Neural progenitor cell (in vitro differentiated cells): ENCODE measurements at places on chromosomes 2 and 18.

DNA sequence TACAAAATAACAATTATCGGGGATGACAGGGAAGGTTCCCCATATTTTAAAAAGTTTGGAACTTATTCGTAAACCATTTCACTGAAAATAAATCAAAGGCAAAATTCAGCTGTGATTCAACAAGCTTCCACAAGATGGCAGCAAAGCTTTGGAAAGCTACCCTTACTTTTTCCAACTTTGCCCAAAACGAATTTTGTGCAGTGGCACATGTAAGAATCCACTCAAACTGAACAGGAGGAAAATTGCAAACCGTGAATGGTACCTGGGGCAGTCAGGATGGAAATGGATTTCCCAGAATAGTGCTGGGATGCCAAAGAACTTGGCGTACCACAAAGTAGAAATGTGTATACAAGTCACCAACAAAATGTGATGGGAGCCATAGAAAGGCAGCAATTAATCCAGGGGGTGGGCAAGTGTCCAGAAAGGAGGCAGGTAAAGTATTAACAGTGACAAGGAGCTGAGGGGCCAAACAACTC lies 10.7 kb downstream of the RPL31 start:
- no peaks in the 10 kb centered on the region for H3K4me1 ChIP-seq
- no peaks in the 10 kb centered on the region for H3K27me3 ChIP-seq
- peaks cover 11% of the 10 kb centered on the region for H3K36me3 ChIP-seq
- H3K27ac ChIP-seq, result no peak overlapping the region
- no peak overlapping the region for H3K4me3 ChIP-seq

GRCh38 chr2:109160714-109161440 lies 31.9 kb downstream of the SH3RF3 start:
- no peaks in the 10 kb centered on the region for H3K36me3 ChIP-seq
- peaks cover 7% of the 10 kb centered on the region for H3K4me1 ChIP-seq
- H3K4me3 ChIP-seq, result no peak overlapping the region

DNA sequence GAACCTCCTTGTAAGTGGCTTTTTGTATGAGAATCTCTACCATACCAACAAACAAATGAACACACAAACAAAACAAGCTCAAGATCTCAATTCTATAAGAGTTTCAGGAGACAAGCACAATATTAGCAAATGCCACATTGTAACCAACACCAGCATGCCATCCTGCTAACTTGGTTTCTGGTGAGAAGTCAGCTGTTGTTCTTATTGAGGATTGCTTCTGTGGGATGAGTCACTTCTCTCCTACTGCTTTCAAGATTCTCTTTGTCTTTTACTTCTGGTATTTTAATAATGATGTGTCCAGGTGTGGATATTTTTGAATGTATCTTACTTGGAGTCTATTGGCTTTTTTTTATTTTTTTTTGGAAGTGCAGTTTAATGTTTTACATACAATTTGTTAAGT lies 131.7 kb downstream of the BCL2L11 start:
- H3K4me1 ChIP-seq, result no peaks in the 10 kb centered on the region
- no peak overlapping the region for H3K4me3 ChIP-seq
- no peak overlapping the region for H3K27ac ChIP-seq
- H3K36me3 ChIP-seq, result no peaks in the 10 kb centered on the region

GRCh38 chr2:230930928-230931555 lies 6.0 kb upstream of the GPR55 start:
- H3K27me3 ChIP-seq, result no peaks in the 10 kb centered on the region
- H3K36me3 ChIP-seq, result no peaks in the 10 kb centered on the region
- no peak for DNase-seq
- no peak overlapping the region for H3K27ac ChIP-seq

DNA sequence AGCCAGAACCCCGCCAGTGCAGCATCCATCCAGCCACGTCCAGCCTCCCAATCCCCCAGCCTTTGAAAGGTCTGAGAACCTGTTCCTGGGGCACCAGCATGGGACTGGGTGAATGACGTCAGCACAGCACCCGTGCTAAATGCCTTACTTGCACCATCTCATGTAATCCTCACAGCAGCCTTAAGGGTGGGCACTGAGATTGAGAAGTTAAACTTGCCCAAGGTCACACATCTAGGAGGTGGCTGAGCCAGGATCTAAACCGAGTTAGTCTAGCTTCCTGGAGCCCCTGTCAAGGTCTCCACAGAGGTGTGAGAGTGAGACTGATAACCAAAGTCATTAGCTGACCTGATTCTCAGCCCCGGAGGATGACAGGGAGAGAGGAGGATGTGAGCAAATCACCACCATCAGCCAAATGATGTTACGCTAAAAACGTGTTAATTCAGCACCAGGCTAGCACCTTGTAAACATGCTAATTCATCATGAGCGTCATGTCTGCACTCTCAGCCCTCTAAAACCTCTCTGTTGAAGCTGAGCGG lies 4.6 kb downstream of the CD8A start:
- no peaks in the 10 kb centered on the region for H3K36me3 ChIP-seq
- DNase-seq, result no peak
- H3K4me1 ChIP-seq, result peaks cover 7% of the 10 kb centered on the region
- no peak overlapping the region for H3K4me3 ChIP-seq
- H3K27me3 ChIP-seq, result peaks cover 56% of the 10 kb centered on the region

DNA sequence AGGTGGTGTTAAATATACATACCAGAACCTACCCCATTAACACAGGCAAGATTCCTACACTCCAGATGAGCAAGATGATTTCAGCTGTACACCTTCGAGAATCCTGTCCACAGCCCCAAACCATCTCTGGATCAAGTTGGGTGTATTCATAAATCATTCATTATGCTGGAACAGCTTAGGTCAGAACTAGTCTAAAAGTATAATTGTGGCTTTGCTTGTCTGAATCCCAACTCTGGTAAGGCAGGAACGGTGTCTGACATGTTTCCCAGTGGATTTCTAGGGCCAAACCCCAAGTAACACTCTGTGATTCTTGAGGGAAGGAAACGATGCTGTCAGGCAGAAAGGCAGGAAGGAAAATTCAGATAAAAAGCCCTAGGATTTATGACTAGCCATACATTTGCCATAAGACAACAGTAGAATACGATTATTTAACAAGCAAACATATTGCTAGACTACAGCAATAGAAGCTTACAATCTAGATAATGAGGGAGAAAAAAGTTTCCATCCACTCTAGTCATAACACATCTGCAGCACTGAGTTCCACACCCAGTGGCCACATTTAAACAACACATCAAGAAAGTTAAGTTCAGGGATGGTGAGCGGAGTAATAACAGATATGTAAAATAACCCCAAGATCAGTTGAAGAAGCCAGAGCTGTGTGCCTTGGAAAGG lies 444.8 kb downstream of the RND3 start:
- H3K27me3 ChIP-seq, result no peaks in the 10 kb centered on the region
- no peak overlapping the region for H3K27ac ChIP-seq

GRCh38 chr2:18402-19271 lies 27.7 kb downstream of the FAM110C start:
- no peak overlapping the region for H3K27ac ChIP-seq
- no peaks in the 10 kb centered on the region for H3K27me3 ChIP-seq
- DNase-seq, result peak; percentile 12
- H3K4me1 ChIP-seq, result no peaks in the 10 kb centered on the region

DNA sequence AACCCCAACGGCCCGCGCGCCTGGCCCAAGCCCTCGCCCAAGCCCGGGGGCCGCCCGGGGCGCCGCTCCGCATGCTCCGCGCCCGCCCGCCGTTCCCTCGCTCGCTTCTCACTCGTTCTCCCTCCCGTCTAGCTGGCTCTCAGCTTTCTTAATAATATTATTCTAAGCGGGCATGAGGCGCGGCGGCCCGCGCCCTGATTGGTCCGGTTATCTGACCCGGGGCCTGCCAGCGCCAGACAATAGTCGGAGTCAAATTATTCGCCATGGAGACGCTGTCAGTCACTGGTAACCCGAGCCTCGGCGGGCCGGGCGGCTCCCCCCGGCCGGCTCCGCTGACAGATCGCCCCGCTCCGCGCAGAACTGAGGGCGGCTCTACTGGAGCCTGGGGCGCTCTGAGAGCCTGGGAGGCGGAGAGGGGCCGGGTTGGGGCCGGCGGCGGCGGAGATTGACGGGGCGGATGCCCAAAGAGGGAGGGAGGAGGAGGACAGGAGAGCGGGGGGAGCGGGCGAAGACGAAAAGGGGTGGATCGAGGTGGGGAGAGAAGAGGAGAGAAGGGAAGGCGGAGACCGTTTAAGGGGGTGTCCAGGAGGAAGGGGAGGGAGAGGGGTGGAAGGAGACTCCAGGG lies at the start of gene SIX2:
Gene SIX2 (minus strand): TSS at position 150 of the 625 bp plus-strand sequence. CDS start 342 bp downstream, outside the sequence.
- peaks cover 44% of the 10 kb centered on the region for H3K4me1 ChIP-seq
- peak within 1 kb of the TSS; percentile 54 for H3K4me3 ChIP-seq
- H3K27me3 ChIP-seq, result peaks cover 98% of the 10 kb centered on the region

DNA sequence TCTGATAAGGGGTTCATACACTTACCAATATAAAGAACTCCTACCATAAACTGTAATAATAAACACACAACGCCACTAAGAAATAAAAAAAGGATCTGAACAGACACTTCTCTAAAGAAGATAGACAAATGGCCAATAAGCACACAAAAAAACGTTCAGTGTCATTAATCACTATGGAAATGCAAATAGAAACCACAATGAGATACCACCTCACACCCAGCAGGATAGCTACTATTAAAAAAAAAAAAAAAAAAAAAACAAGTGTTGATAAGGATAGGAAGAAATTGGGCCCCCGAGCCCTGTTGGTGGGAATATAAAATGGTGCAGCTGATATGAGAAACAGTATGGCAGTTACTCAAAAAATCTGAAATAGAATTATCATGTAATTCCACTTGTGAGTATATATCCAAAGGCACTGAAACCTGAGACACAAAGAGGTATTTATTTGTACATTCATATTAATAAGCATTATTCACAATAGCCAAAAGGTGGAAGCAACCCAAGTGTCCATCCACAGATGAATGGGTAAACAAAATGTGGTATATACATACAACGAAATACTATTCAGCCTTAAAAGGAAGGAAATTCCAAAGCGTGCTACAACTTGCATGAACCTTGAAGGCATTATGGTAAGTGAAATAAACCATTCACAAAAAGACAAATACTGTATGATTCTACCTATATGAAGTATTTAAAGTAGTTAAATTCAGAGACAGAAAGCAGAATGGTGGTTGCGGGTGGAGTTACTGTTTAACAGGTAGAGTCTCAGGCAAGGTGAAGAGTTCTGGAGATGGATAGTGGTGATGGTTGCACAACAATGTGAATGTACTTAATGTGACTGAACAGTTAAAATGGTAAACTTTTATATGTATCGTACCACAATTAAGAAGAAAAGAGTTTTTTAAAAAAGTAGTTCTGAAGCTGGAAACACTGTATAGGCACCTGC lies 17.9 kb downstream of the REV1 start:
- no peak overlapping the region for H3K27ac ChIP-seq
- H3K4me3 ChIP-seq, result no peak overlapping the region
- H3K36me3 ChIP-seq, result no peaks in the 10 kb centered on the region
